ENCODE measurements at places on chromosomes 1 and 21.

DNA sequence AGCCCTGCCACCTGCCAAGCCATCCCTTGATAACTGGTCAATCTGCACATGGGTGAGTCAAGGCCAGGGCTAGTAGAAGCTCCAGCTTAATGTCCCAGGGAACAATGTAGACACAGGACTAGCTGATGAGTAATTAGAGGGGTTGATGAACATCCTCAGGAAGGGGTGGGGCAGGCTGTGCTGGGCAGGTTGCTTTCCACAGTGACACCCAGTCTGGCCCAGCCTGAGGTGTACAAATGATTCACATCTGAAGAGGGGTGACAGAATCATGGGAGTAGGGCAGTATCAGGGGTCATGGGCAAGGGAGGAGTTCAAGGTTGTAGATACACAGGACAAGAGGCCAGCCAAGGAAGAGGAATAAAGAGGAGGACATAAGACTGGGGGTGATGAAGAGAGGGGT lies 4.3 kb downstream of the LPAR3 start:
- DNase-seq = no peak

DNA sequence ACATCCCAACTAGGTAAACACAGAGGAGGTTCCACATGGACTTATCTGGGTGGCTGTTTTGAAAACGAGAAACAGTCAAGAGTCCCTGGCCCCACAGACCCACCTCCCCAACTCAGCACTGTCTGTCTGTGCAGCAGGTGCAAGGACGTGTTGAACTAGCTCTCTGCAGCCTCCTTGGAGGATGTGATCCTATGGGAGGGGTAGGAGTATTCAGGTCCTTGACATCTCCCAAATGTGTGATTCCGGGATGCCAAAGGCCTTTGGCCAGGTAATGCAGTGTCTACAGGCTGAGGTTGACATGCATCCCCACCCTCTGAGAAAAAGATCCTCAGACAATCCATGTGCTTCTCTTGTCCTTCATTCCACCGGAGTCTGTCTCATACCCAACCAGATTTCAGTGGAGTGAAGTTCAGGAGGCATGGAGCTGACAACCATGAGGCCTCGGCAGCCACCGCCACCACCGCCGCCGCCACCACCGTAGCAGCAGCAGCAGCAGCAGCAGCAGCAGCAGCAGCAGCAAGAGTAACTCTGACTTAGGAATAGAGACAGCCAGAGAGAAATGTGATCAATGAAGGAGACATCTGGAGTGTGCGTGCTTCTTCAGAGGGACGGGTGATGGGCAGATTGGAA lies 151.6 kb upstream of the CAMK1G start:
- no peak for DNase-seq

DNA sequence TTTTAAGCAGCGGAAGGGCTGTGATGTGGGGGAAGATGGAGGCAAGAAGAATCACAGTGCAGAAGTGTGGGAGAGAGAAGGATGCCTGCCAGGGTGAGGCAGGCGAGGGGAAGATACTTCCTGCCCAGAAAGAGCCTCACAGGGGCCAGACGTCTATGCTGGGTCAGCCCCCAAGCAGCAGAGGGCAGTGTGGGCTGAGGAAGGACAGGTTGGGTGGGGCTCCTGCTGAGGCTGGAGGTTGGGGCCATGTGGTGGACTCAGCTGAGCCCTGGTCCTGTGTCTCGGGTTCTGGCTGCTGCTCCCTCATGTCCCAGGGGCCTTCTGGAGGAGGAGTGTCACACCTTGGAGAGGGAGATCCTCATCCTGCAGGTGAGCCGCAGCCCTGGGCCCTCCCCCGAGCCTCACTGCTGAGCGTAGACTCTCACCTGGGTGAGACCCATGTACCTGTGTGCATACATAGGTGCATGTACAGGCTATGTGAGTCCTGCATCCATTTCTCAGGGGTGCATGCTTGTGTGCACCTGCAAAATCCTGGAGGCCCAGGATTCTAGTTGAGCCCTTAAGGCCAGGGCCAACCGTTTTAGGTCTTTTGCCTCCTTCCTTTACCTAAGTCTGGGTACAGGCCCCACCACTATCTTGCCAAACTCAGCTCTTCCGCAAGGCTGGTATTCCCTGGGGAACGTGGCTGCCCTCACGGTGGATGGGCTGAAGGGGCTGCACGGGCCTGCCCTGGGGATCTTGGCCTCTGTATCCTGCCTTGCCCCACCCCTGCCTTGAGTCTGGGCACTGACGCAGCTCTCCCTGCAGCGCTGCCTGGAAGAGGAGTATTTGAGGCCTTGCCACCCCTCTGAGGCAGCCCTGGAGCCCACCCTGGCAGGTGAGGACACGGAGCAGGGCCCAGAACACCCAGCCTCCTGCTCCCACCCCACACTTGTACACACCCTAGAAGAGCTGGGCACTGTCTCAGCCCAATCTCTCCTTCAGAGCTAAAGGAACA lies 3.7 kb downstream of the CCDC24 start:
- no peak for DNase-seq

DNA sequence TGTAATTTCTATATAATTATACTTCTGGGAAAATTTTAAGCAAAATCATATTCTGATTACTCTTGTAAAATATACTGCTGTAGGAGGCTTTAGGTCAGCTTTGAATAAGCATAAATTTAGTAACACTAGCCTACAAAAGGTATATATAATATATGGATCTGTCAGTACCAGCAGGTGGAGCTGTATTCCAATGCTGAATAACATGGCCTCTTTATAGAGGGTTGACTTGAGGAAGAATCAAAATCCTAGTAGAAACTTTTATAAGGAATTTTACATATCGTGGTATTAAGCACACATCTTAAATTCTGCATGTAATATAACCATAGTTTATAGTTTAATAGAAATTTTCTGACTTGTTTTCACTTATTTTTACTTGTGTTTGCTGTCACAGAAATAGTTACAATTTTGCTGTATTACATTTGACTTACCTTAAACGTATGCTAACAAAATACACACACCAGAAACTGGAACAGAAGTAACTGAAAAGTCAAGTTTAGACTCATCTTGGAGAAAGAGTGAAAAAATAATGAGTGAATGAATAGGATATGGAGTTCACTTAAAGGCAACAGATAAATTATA lies 79.3 kb downstream of the HMCN1 start:
- no peak for DNase-seq

DNA sequence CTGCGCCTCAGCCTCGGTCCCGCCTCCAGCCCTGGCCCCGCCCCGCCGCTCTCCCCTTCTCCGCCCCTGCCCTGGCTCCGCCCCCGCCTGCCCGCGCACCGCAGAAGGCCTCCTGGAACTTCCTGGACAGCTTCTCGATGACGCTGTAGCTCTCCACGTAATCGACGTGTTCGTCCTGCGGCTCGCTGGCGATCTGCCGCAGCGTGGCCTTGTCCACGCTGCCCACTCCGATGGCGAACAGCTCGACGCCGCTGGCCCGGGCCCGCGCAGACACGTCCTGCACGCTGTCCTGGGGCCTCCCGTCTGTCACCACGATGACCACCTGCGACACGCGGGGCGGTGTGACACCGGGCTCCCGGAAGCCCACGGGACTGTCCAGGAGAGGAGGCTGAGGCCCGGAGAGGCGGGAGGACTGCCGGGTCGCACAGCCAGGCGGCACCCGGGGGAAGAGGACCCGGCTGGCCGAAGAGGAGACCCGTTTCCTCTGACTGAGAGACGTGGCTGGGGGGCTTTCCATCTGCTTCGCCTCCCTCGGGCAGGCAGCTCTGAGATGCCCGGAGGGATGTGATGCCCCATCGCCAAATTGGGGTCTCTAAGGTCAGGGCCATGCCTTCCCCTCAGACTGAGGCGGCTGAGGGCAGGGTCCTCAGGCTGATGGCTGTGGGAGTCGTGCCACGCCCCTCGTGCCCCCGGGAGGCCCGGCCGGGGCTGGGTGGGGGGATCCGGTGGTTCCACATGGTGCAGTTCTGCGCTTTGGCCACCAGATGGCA lies 4.6 kb downstream of the MATN1 start:
- no peak for DNase-seq

DNA sequence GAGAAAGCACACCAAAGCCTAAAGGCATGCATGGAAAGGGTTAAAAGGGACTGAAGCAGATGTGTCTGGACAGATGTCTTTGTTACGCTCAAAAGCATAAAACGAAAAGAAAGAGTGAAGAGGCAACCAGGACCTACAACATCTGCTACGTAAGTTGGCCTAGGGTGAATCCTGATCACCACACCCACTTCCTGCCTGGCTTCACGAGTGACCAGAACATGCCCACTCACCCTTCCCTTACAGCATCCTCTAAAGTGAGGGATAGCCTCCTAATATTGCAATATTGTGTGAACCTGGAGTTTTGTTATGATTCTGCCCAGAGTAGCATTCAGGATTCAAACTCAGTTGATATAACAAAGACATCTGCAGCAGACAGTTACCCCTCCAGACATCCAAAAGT lies 10.6 kb upstream of the OLIG2 start:
- no peak for DNase-seq

DNA sequence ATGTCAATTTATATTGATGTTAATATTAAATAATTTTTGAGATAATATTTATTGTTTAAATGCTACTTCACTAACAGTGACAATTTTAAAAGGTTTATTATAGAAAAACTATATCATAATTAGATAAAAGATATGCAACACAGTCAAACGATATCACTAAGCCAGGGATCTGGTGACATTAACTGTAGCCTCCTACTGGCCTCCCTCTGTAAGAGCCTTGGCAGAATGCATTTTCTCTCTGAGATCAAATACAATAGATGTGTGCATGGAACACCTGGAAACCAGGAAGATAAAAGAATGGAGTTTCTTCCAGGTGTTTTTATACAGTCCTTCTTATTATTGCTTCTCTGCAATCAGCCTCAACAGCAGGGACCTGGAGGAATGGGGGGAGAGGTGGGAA lies 1762.1 kb downstream of the BRINP3 start:
- no peak for DNase-seq

DNA sequence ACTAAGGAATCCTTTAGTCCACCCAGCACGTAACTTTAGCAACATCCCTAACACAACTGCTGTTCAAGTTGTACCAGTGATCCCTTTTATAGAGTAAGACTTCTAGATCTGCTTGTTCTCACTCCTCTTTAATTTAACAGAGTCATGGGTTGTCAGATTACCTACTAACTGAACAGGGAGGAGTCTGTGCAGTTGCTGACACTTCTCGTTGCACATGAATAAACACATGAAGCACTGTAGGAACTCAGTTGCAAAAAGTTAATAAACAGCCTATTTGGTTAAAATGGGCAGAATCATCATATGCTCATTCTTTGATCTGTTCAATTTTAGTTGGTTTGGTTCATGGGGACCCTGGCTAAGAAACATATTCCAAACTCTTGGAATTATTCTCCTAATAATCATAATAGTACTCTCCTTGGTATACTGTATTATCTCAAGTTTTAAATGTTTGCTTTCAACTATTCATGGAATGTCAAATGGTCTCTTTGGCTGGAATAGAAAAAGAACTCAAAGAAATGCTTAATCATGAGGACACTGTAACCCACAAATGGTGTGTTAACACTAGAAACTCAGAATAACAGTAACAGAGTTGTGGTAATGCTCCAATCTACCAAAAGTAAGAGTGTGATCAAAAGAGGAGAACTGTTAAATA lies 15.6 kb downstream of the PLPPR5 start:
- DNase-seq = no peak

DNA sequence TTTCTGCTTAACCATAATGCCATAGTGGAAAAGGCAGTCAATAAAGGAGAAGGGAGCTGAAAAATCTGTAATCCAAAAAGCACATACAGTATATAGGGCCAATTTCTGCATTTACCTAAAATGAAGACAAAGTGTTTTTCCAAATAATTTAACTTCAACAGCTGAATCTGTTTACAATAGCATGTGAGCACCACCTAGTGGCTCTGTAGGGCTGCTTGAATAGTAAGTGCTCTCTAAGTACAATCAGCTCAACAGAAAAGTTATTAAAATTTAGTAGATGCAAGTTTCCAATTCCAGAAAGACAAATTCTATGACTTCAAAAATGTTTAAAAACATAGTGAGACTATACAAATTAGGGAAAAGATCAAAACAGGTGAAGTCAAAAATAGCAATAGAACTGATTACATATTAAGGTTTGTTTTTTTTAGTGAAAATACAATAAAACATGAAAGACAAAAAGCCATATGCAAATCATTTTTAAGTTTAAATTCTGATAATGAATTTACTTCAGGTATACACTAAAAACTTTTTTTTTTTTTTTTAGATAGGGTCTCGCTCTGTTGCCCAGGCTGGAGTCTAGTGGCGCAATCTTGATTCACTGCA lies 220.0 kb downstream of the SETD4 start:
- no peak for DNase-seq

DNA sequence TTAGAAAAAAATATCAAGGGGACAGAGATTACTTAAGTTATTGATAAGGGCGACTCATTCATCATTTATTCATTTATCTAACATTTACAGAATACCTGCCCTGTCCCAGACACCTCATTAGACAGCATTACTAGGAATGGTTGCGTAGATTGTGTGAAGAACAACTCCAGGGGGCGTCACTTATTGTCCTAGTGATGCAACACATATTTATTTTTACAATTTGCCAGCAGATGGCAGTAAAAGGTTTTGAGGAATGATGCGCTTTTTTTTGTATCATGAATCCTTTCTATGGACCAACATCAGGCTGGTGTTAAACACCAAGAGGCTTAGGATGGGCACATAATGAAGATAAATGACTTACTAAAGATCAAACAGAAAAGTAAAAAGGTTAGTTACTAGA lies 5.5 kb downstream of the NCAM2 start:
- DNase-seq = no peak

GRCh38 chr1:106980121-106980520 lies 76.4 kb upstream of the PRMT6 start:
- no peak for DNase-seq

DNA sequence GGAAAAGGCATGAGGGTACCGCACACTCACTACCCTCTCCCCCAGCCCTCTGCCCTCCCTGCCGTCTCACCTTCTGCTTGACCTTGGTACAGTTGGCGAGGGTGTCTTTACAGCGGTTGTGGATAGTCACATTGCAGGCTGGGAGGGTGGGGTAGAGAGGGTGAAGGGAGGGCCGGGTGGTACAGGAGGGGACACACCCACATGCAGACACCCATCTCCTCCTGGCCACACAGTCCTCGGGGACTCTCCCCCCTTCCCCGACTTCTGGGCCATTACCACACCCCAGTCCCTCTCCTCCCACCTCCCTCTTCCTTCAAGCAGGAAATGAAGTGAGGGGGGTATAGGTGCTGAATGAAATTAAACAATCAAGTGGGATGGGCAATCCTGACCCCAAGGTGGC lies 11.6 kb downstream of the ARHGEF2 start:
- DNase-seq = no peak

DNA sequence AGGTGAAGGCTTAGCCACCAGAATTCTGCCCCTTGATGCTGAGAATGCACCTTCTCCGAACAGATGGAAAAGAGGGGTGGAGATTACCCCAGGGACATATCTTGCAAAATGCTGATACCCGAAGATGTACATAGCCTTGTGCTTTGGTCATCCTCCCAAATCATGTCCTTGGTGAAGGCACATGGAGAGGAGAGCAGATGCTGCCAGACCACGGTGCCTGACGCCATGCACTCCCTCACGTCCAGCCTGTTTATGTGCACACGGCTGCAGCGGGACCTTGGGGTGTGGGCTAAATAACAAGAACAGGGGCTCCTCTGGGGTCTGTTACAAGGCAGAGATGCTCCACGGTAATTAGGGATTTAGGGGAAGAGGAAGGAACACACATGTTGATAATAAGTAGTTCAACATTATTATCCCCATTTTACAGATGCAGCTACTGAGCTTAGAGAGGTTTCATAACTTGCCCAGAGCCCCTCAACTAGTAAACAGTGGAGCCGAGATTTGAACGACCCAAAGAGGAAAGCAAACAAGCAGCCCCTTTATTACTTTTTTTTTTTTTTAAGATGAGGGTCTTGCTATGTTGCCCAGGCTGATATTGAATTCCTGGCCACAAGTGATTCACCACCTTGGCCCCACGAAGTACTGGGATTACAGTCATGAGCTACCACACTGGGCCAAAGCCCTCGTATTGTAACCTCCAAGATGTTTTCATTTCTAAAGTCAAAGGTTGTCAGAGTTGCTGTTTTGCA lies 12.9 kb downstream of the EPHX1 start:
- no peak for DNase-seq
